T-helper 2 cell treated with Interferon-gamma antibody and Interleukin-4, amounts not matched to agents 100 ng/mL and 5 ng/mL, for 36 hours (primary cell): ENCODE measurements at places on chromosomes 13 and 19. TPM values are rescaled to one million over a fixed set of nuclear protein-coding genes. Genes with fewer than 3 reads are reported as not detected.

KASH5 gene
- total RNA-seq, result 0.23 and 0.43 TPM in 2 replicates

ZNF471 gene
- 0.07 and 0.09 TPM in 2 replicates for total RNA-seq

LILRA6 gene
- 0.20 TPM in 1 of 2 replicates, not detected in the other for total RNA-seq

GDF15 gene
- 0.32 TPM in 1 of 2 replicates, not detected in the other for total RNA-seq

PAK4 gene
- total RNA-seq, result 15.5 and 16.3 TPM in 2 replicates

ZNF566 gene
- total RNA-seq, result 6.9 and 8.3 TPM in 2 replicates

CDK8 gene
- total RNA-seq, result 13.4 and 13.7 TPM in 2 replicates

IL11 gene
- total RNA-seq, result 0.55 and 0.61 TPM in 2 replicates

TGFBR3L gene
- 1.1 and 2.6 TPM in 2 replicates for total RNA-seq

IGFL1 gene
- not detected in 2 replicates for total RNA-seq

OXGR1 gene
- not detected in 2 replicates for total RNA-seq

RXFP2 gene
- not detected in 2 replicates for total RNA-seq

RAB3A gene
- 3.5 and 4.7 TPM in 2 replicates for total RNA-seq

MISP gene
- not detected in 2 replicates for total RNA-seq

PODNL1 gene
- total RNA-seq, result 0.30 TPM in 1 of 2 replicates, not detected in the other

IGFL2 gene
- total RNA-seq, result 0.30 TPM in 1 of 2 replicates, not detected in the other
